ENCODE measurements at places on chromosomes 2 and 18. TPM values are rescaled to one million over a fixed set of nuclear protein-coding genes. Genes with fewer than 3 reads are reported as not detected.
A peak's percentile ranks its signal among the peaks of the same experiment; 100 is the strongest.

RPRM gene
- total RNA-seq = not detected

EPAS1 gene
- 11.0 TPM for total RNA-seq

SKOR2 gene
- not detected for total RNA-seq

DNA sequence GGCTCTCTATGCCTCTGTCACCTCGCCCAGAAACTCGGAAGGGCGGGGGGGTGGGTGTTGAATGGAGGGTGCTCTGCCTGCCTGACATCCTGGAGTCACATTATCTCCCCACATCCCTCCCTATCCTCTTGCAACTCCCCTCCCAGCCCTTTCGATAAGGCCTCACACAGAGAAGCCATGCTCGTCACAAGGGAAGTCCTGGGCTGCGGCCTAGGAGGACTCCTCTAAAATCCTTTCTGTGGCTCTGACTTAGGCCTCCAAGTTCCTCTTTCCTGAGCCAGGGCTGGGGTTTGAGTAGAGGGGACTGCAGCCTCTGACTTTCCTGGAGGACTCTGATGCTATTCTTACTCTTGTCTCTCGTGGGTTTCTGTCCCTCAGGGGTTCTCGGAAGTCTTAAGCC, 75.0 kb upstream of the PKDCC start:
- H3K27ac ChIP-seq = no peak overlapping the region
- H3K4me3 ChIP-seq = no peak overlapping the region
- no peaks in the 10 kb centered on the region for H3K27me3 ChIP-seq
- no peak for DNase-seq
- no peaks in the 10 kb centered on the region for H3K36me3 ChIP-seq
- H3K4me1 ChIP-seq = peaks cover 9% of the 10 kb centered on the region

GRCh38 chr2:234593636-234594035, 96.8 kb upstream of the ARL4C start:
- peak; percentile 69 for DNase-seq
- peaks cover 17% of the 10 kb centered on the region for H3K4me1 ChIP-seq
- no peaks in the 10 kb centered on the region for H3K36me3 ChIP-seq
- H3K27me3 ChIP-seq = no peaks in the 10 kb centered on the region
- no peak overlapping the region for H3K27ac ChIP-seq

Data from osteocyte (in vitro differentiated cells).